ENCODE measurements at places on chromosomes 2 and 18. TPM values are rescaled to one million over a fixed set of nuclear protein-coding genes. Genes with fewer than 3 reads are reported as not detected.

DNA sequence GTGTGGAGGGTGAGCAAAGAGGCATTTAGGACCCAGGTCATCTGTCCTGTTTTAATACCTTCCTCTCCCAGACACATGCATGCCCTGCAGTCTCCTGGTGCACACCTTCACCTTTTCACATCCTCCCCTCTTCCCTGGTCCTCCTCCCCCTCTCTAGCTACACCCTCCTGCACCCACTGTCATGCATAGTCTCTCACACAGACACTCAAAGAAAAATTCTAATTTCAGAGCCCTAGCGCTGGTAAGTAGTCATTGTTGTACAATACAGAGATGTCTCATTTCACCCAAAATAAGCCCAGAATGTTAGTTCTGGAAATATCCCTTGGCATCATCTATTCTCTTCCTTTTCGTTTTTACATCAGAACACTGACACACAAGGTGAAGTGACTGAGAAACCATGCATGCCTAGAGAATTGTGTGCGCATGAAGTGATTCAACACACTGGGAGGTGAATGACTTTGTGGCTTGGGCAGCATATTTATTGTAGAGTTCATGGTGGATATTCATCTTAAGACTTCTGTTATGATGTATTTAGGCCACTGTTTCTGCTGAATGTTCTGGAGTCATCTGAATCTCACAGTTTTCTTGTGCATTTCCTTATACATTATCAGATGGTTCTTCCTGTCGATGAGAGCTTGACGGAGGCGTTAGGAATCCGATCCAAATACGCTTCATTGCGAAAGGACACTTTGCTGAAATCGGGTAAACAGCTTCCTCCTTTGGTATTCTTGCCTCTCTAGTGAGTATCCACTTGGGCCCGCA is 69.9 kb downstream of the COA5 start:
- no peak overlapping the region for H3K27ac ChIP-seq
- no peak for DNase-seq
- no peaks in the 10 kb centered on the region for H3K4me1 ChIP-seq
- no peak overlapping the region for H3K4me3 ChIP-seq

DNA sequence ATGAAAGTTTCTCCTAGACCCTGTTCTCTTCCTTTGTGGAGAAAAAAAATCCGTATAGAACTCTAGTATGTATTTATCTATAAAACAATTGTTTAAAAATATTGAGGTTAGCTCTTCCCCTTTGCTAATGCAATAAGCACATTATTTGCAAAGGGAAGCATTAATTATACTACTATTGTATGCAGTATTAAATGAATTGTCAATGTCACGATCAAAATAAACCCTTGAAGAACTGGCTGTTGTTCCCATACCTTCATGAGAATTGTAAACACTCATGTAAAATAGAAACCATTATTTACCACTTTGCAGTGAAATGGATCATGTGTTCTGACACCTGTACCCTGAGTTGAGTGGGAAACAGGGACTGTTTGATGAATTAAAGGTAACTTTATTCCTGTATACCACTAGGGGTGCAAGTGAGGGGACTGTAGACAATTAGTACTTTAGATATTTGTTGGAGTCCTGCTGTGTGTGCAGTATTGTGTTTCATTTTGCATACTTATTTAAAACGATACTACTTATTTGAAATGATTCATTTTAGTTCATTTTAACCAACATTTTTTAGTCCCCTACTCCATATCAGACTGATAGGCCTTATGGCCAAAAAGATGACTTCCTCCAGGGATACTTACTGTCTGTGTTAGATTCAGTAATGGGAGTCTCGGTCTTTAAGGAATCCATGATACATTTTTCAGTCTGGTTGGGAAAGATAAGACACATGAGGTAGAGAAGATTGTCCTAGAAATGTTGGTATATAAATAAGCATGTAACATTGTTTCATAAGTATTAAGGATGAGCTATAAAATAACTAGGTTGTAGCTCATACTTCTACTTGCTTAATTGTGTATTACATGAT is 7.9 kb downstream of the PKP4 start:
- no peaks in the 10 kb centered on the region for H3K27me3 ChIP-seq
- DNase-seq, result no peak
- peaks cover 2% of the 10 kb centered on the region for H3K4me1 ChIP-seq

DNA sequence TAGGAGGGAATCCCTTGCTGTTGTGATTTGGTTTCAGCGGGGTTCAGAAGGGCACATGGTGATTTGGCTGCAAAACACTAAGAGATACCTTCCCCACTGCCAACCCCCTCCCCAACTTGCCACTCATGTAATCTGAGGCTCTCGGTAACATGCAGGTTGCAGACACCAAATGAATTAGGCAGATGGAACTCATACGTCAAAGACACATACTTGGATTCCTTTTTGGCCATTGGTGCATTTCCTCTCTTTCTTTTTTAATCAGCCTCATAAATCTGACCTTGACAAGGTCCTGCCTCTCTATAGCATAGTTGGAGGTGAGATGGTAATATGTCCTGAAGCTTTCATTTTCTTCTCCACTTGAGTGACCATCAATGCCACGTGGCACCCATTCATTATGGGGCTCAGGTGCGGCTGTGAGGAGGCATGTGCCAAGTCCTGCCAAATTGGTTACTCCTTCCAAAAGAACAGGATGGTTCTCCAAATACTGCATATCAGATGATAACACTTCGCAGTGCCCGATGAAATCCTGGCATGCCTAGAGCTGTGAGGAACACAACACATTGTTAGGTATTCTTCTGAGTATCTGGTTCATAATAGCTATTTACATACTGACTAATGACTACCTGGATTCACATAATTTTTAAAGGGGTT is 8.3 kb upstream of the TMEM178A start:
- H3K36me3 ChIP-seq, result 0 out of 2 replicates have a peak, but pooled peaks cover 3% of the 10 kb centered on the region
- no peak overlapping the region for H3K27ac ChIP-seq
- H3K4me3 ChIP-seq, result no peak overlapping the region
- H3K27me3 ChIP-seq, result no peaks in the 10 kb centered on the region
- DNase-seq, result no peak
- H3K4me1 ChIP-seq, result peaks cover 4% of the 10 kb centered on the region

Gene DSG4
- total RNA-seq, result not detected

GRCh38 chr2:224608104-224608503 is 22.9 kb upstream of the CUL3 start:
- no peak for DNase-seq
- no peaks in the 10 kb centered on the region for H3K27me3 ChIP-seq
- no peaks in the 10 kb centered on the region for H3K36me3 ChIP-seq
- no peak overlapping the region for H3K27ac ChIP-seq
- H3K4me1 ChIP-seq, result no peaks in the 10 kb centered on the region

Gene SPEG
- 23.7 TPM for total RNA-seq
